ENCODE measurements at places on chromosomes 1 and 21.

GRCh38 chr1:180501865-180502360 lies 464 bp downstream of the ACBD6 start:
- no peak overlapping the region for H3K27ac ChIP-seq
- no peak for DNase-seq
- 0 out of 2 replicates have a peak, but pooled peaks cover 2% of the 10 kb centered on the region for H3K4me1 ChIP-seq
- H3K36me3 ChIP-seq, result no peaks in the 10 kb centered on the region
- H3K4me3 ChIP-seq, result peak overlapping the region; percentile 66

GRCh38 chr1:228873709-228874108 lies 138.4 kb downstream of the RHOU start:
- H3K27me3 ChIP-seq, result no peaks in the 10 kb centered on the region
- no peak for DNase-seq
- H3K27ac ChIP-seq, result no peak overlapping the region
- no peaks in the 10 kb centered on the region for H3K4me1 ChIP-seq
- H3K4me3 ChIP-seq, result no peak overlapping the region
- no peaks in the 10 kb centered on the region for H3K36me3 ChIP-seq

GRCh38 chr1:90862782-90863181 lies 145.7 kb upstream of the BARHL2 start:
- H3K27ac ChIP-seq, result no peak overlapping the region
- DNase-seq, result no peak
- no peak overlapping the region for H3K4me3 ChIP-seq
- H3K4me1 ChIP-seq, result no peaks in the 10 kb centered on the region
- no peaks in the 10 kb centered on the region for H3K27me3 ChIP-seq

- H3K4me3 ChIP-seq, result no peak within 1 kb of the TSS
- no peak within 1 kb of the TSS for H3K27ac ChIP-seq
- no peaks in the 10 kb centered on the region for H3K27me3 ChIP-seq
- no peak for DNase-seq
Measured at GRCh38 chr1:202160377-202160940, at the start of gene PTPN7. Gene PTPN7 (minus strand): TSS chr1:202160602. CDS start chr1:202159402, 1,200 bp downstream.

- no peak overlapping the region for H3K27ac ChIP-seq
- no peak for DNase-seq
- no peak overlapping the region for H3K4me3 ChIP-seq
- peaks cover 3% of the 10 kb centered on the region for H3K4me1 ChIP-seq
Measured at GRCh38 chr1:31196685-31197084, 43.0 kb downstream of the NKAIN1 start.

DNA sequence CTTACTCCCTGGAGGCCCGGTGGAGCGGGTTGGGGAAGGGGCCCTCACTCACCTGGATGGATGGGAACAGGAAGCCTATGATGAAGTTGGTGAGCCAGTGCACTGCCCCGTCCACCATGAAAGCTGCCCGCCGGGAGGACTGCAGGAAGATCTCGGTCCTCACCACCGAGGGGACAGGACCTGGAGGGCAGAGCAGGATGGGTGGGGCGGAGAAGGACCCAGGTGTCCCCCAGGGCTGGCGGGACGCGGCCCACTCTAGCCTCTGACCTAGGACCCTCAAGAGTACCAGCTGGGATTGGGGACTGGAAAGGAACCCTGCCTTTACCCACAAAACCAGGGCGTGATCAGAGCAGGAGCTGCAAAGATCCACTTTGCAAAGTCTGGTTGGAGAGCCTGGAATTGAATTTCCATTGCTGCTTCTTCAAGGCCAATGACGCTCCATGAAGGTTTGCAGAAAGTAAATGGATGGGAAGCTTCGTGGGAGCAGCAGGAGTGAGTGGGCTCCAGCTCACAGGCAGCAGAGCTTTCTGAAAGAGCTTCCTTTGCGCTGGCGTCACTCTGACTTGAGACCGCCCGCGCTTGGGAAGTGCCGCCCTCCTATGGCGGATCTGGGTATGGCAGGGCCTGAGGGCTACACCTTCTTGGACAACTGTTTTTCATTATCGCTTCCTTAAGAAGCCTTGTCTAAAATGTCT lies 21.4 kb downstream of the SLC2A7 start:
- DNase-seq, result peak; percentile 76
- no peak overlapping the region for H3K27ac ChIP-seq
- no peaks in the 10 kb centered on the region for H3K27me3 ChIP-seq

GRCh38 chr1:7120863-7121621 lies 335.8 kb downstream of the CAMTA1 start:
- no peak for DNase-seq
- no peak overlapping the region for H3K27ac ChIP-seq
- H3K4me1 ChIP-seq, result no peaks in the 10 kb centered on the region
- no peaks in the 10 kb centered on the region for H3K36me3 ChIP-seq

DNA sequence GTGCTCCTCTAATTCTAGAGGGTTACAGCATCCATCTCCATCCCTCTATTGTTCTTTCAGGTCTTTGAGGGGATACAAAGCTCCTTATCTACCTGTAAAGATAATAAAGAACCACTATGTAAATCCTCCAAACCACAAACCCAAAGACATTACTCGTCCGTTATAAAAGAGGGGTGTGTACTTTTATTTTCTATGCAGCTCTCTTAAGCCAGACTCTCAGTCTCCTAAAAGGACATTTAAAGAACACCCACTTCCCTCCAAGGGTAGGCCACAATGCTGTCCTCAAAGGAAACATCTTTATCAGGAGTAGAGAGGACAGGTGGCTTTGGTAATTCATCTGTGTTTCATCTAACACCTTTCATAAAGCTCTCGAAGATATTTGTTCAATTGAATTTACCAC lies 67.9 kb upstream of the DYNLT5 start:
- H3K4me1 ChIP-seq, result no peaks in the 10 kb centered on the region
- H3K4me3 ChIP-seq, result no peak overlapping the region
- DNase-seq, result no peak
- H3K36me3 ChIP-seq, result no peaks in the 10 kb centered on the region
- no peak overlapping the region for H3K27ac ChIP-seq

GRCh38 chr1:39845569-39846566 lies 37.4 kb downstream of the TRIT1 start:
- DNase-seq, result no peak
- H3K27me3 ChIP-seq, result no peaks in the 10 kb centered on the region
- no peaks in the 10 kb centered on the region for H3K4me1 ChIP-seq
- H3K36me3 ChIP-seq, result peaks cover 12% of the 10 kb centered on the region
- no peak overlapping the region for H3K27ac ChIP-seq
- H3K4me3 ChIP-seq, result no peak overlapping the region

DNA sequence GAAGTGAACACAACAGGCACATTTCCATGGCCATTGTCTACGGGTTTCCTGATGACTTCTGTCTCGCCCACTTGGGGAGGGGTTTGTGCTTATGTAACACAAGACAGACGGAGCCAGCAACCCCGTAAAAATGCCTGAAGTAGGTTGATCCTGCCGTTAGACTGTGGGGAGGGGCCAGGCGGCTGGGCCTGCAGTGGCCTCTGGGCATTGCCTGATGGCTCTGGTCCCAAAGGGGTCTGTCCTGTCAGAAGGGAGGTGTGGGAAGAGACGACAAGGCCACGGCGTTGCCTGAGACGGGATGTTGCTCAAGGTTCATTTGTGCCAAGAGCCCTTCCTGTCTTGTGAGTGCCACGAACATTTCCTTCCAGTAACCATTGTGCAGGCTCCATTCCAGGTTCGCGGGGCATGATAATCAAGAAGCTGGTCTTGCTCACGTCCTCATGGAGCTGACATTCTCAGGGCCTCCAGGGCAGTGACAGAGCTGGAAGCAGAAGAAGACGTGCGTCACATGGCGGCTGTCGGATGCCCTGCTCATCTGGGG lies 44.7 kb downstream of the ABCG1 start:
- no peak for DNase-seq
- H3K4me1 ChIP-seq, result peaks cover 1% of the 10 kb centered on the region
- no peak overlapping the region for H3K27ac ChIP-seq
- no peak overlapping the region for H3K4me3 ChIP-seq
- no peaks in the 10 kb centered on the region for H3K27me3 ChIP-seq
- H3K36me3 ChIP-seq, result no peaks in the 10 kb centered on the region

DNA sequence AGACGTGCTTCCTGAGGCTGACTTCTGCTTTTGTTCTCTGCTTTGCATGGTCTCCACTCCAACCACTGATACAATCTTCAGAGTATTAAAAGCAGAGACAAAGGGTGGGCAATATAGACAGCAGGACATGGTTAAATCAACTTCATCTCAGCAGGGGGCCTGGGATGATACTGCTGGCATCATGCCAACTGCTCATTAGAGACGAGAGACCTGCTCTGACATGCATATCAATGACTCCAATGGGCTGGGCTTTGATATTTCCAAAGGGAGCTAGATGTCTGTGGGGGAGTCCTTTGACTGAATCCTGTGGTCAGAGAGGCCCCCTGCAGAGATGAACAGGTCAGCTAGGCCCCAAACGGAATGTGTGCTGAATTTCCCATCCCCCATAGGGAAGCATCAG lies 106.6 kb downstream of the ACTL8 start:
- no peak for DNase-seq
- H3K4me3 ChIP-seq, result no peak overlapping the region
- no peaks in the 10 kb centered on the region for H3K4me1 ChIP-seq
- no peaks in the 10 kb centered on the region for H3K27me3 ChIP-seq
- H3K27ac ChIP-seq, result no peak overlapping the region
- no peaks in the 10 kb centered on the region for H3K36me3 ChIP-seq

DNA sequence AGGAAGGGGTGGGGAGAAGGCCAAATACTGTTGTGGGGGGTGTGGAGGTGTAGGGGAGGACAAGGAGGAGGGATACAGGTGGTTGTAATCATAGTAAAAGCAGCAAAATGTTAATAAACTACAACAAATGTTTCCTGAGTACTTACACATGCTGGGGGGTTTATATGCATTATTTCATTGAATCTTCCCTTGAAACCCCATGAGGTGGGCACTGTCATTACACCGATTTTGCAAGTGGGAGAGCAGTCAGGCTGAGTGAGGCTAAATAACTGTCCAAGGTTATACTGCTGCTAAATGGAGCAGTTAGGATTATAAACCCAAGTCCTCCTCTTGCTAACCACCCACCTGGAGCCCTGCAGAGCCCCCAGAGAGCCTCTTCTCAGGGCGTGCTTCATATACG lies 14.4 kb upstream of the GRHL3 start:
- no peak overlapping the region for H3K27ac ChIP-seq
- H3K27me3 ChIP-seq, result no peaks in the 10 kb centered on the region
- H3K4me1 ChIP-seq, result peaks cover 12% of the 10 kb centered on the region
- H3K4me3 ChIP-seq, result no peak overlapping the region

- no peaks in the 10 kb centered on the region for H3K4me1 ChIP-seq
- H3K27ac ChIP-seq, result no peak overlapping the region
- no peak for DNase-seq
Measured at GRCh38 chr1:168235937-168236336, 10.1 kb downstream of the SFT2D2 start.

DNA sequence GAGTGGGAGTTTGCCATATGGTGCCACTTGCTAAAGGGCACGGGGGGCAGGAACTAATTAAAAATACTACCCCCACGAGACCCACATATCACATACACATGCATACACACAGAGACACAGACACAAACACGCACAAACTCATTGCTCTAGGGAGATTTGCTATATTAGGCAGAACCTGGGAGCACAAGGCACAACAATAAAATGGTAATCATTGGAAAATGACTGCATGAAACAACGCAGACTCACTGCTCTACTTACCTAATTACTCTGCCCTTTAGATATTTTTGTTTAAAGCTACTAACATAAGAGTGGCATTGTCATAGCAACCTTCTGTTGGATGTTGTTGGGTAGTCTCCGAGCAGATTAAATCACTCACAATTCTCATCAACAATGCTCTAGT lies 20.3 kb upstream of the RGS4 start:
- H3K27me3 ChIP-seq, result no peaks in the 10 kb centered on the region
- no peak overlapping the region for H3K27ac ChIP-seq
- DNase-seq, result no peak

- no peak overlapping the region for H3K27ac ChIP-seq
- no peaks in the 10 kb centered on the region for H3K4me1 ChIP-seq
- H3K4me3 ChIP-seq, result no peak overlapping the region
- DNase-seq, result no peak
- no peaks in the 10 kb centered on the region for H3K27me3 ChIP-seq
Measured at GRCh38 chr1:95095833-95096217, 21.3 kb upstream of the TLCD4 start.

DNA sequence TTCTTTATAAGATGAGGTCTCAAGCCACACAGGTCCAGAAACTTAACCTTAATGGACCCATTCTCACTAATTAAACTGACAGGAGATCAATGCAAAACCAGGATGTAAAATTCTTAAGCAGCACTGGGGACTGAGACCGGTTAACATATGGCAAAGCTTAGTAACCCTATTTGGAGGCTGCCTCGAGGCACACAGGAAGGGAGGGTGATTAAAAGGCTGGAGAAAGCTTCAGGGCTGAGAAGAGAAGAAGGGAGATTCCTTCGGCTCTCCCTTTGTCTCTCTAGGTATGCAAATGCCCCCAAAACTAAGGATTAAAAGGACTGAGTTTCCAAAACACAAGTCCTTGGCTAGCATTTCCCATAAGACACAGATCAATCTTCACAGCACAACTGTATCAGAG lies 120.8 kb upstream of the DSCAM start:
- no peak for DNase-seq
- no peaks in the 10 kb centered on the region for H3K4me1 ChIP-seq
- H3K36me3 ChIP-seq, result no peaks in the 10 kb centered on the region
- no peak overlapping the region for H3K4me3 ChIP-seq

- DNase-seq, result no peak
- H3K27ac ChIP-seq, result no peak overlapping the region
- no peak overlapping the region for H3K4me3 ChIP-seq
- H3K27me3 ChIP-seq, result no peaks in the 10 kb centered on the region
Measured at GRCh38 chr21:14836950-14837349, 227.8 kb downstream of the NRIP1 start.

- no peaks in the 10 kb centered on the region for H3K36me3 ChIP-seq
- no peak overlapping the region for H3K27ac ChIP-seq
- DNase-seq, result no peak
- no peak overlapping the region for H3K4me3 ChIP-seq
Measured at GRCh38 chr1:231016234-231016633, 23.8 kb downstream of the FAM89A start.

DNA sequence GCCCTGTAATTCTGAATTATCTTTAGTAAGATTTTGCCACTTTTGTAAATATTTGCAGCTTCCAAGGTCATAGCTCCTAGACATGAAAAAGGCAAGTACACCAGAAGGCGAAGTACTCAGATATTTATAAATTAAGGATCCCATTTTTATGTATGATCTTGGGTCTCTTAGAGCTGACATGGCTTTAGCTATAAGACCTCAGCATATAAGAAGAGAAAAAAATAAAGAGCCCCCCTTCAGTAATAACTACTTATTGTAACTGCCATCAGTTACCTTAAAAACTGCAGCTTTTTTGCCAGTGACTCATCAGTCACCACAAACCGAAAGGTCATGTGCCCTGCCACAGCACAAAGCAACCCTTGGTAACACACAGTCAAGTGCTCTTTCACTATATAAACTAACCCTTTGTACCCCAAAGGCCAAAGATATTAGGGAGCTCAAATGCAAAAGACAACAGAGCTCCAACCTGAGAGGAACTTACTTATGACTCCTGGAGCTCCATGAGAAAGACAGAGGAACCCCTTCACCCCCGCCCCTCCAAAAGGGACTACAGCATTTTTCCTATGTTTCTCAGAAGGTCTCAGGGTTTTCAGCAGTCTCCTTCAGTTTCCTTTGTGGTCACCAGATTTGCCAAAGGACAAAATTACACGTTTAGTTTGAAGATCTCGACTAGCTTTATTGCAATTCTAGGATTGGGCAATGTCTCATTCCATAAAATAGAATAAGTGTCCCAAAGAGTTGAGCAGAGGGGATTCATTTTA lies 219.8 kb upstream of the DUSP10 start:
- no peak for DNase-seq
- H3K27me3 ChIP-seq, result no peaks in the 10 kb centered on the region
- no peaks in the 10 kb centered on the region for H3K36me3 ChIP-seq
- no peak overlapping the region for H3K27ac ChIP-seq
- no peak overlapping the region for H3K4me3 ChIP-seq
- H3K4me1 ChIP-seq, result peaks cover 2% of the 10 kb centered on the region

All from iPS DF 6.9 (cell line).